ENCODE measurements at places on chromosomes 2 and 18.

- DNase-seq = no peak
These were observed 954 bp upstream of the CTDSP1 start for GRCh38 chr2:218398437-218399390.

- no peak for DNase-seq
These were observed 13.8 kb upstream of the PLA2R1 start for GRCh38 chr2:160076241-160076640.

DNA sequence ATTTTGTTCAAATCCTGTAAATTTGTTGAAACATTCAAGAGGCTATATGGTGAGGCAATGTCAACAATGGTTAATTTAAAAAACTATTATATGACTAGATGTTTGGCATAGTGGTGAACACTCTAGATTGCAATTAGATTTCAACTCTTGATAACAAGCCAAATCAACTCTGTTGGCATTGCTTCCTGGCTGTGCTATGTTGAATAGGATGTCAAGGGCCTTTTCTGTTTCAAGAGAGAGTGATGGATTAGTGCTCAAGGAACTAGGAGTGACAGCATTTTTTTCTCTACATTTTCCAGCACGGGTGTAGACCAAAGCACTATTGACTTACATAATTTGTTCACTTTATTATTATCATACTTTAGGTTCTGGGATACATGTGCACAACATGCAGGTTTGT lies 172.4 kb upstream of the KCNH7 start:
- DNase-seq = no peak

GRCh38 chr2:10419553-10420257 lies 28.4 kb downstream of the ODC1 start:
- no peak for DNase-seq

- no peak for DNase-seq
These were observed 85.9 kb upstream of the KLF7 start for GRCh38 chr2:207251573-207252192.

DNA sequence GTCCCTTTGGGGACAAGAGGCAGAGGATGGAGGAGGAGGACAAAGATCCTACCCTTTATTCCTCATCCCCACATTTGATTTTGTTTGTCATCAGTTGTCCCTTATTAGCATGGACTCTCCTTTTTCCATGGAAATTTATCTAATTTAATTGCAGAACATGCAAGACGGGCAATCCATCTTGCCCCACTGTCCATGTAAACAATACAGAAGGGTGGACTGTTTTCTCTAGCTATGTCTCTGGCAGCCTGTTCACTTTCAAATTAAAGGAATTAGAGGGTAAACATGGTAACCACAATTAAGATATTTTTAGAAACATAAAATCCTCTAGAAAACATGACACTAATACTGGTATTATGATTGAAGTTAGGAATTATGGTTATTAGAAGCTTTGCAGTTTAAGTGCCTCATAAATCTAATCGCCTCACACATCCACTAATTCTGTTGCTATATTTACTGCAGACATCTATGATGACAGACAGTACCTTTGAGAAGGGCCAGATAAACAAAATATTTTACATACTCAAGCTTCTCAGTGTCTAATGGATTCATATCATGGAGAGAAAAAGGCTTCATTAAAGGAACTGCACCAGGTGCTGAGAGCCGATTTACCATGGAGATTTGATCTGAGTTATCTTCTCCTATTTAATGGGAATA lies 215.5 kb downstream of the LNPK start:
- no peak for DNase-seq

DNA sequence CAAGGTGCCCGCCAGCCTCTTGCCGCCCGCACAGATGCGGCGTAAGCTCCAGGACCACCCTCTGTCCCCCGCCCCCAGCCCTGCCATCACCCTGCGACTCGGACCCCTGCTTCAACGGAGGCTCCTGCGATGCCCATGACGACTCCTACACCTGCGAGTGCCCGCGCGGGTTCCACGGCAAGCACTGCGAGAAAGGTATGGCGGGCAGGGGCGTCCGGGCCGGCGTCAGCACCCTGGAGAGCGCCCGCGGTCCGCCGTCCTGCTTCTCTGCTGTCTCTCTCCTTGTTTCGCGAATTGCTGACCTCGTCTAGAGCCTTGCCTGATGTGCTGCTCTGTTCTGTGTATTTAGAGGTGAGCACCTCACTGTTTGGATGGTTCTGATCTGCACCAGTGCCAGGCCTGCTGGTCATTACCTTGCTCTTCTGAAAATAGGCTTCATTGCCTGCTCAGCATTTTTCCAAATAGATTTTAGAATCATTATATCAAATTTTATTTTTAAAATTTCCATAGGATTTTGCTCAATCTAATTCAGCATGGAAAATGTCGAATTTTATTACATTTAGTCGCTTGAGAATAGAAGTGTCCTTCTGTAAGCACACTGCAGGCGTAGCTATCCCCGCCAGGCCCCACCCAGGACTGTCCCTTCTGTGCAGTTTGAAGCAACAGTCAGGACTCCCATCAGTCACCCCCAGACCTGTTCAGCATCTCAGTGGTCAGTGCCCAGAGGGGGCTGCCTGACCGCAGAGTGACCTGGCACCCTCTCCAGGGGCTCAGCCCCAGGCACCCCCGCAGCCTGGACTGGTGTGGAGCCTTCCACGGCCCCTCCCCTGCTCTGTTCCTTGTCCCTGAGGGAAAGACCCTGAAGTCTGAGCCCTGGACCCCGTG lies 51.6 kb downstream of the SNED1 start:
- no peak for DNase-seq

DNA sequence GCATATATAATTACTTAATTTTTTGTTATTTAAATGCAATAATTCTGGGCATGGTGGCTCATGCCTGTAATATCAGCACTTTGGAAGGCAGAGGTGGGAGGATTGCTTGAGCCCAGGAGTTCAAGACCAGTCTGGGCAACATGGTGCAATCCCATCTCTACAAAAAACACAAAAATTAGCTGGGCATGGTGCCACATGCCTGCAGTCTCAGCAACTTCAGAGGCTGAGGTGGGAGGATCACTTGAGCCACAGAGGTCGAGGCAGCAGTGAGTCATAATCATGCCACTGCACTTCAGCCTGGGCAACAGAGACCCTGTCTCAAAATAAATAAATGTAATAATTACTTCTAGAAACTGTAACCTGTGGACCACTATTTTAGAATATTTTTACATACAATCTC lies 21.5 kb upstream of the TMEM87B start:
- DNase-seq = peak; percentile 23

DNA sequence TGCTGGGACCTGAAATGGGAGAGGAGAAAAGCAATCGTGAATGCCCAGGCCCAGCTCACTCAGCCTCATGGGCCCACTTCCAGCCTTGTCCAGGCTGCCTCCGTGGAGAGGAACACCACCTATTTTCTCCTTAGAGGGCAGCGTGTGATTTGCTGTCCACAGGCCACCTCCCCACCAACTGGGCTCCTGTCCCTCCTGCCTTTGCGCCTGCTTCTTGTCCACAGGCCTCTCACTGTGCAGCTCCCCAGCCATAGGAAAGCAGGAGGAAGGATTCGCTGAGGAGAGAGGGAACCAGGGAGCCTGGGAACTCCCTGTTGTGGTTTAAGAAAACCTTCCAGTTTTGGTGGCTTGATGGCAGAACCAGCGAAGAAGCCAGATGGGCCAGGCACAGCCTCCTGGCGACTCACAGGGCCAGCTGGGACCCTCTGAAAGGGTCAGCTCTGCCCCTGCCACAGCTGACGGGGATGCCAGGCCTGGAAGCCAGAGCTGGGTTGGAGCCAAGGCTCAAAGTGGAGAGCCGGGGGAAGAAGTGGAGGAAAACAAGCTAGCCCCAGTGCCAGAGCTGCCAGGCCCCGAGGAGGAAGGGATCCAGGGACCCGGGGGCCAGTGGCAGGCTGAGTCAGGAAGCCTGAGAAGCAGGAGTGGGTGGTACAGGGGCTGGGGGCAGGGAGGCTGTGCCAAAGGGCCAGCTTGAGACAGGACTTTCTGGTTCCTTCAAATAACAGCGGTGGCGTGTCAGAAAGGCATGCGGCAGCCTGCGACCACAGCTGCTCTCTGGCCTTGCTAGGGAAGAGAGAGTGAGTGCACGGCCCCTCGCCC lies 9.9 kb downstream of the TMBIM1 start:
- DNase-seq = no peak
